HL-60 (cell line): ENCODE measurements at places on chromosomes 4 and X.

DNA sequence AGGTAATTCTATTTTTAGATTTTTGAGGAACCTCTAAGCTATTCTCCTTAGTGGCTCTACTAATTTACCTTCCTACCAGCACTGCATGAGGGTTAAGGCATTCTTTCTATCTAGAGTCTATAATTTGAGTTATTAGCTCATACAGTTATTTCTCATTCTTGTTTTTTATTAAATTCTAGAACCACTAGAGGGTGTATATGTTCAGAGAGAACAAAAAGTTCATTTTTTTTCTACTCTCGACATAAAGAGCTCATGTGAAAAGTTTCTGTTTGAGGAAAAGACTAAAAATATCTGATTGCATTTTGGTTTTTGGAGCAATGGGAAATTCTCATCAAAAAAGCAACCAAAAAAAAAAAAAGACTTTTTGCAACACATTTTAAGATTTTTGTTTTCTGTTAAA, 57.0 kb upstream of the LRAT start:
- no peak for DNase-seq

GRCh38 chr4:79250887-79251286, 75.0 kb downstream of the NAA11 start:
- no peak for DNase-seq

DNA sequence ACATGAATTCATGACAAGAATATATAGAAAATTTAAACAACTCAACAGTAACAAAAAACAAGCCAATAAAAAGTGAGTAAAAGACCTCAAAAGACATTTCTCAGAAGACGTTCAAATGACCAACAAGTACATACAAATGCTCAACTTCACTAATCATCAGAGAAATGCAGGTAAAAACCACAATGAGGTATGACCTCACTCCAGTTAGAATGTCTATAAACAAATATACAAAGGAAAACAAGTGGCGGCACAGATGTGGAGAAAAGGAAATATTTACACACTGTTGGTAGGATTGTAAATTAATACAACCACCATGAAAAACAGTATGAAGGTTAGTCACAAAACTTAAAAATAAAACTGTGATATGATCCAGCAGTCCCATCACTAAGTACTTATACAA, 1033.1 kb downstream of the RAPGEF2 start:
- no peak for DNase-seq

DNA sequence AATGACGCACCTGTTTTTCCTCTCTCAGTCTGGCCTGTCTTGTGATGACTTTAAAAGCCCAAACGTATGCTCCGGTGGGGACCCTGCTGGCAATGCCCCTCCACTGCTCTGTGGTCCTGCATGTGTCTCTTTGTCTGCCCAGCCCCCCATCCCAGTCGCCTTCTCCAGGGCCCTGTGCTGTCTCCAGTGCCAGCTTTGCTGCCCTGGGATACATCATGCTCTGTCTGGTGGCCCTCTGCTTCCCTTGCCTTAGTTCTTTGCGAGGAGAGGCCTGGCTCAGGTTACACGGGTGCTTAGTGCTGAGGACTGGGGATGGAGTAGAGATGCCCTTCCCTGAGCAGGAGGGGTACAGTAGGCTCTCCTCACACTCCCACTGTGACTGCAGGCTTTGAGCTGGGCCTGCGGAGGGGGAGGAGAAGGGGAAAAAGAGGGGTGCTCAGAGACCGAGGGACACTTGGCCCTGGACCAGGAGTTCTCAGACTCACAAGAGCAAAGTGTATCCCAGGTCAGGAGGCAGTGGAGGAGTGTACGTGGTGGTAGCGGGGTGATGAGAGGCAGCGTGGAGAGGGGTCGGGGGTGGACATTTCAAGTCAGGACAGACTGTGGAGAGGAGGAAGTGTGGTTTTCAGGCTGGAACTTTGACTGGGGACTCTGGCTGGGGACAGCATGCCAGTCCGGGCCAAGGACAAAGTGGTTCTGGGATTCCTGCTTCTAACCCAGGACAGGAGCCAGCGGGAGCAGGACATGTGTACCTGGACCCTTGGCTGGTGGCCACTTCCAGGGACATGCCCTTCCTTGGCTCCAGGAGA, 2.8 kb downstream of the APLN start:
- DNase-seq, result no peak

- no peak for DNase-seq
Observed at GRCh38 chr4:147578051-147578476, 39.1 kb upstream of the TMEM184C start.

- no peak for DNase-seq
Observed at GRCh38 chr4:23887173-23887572, 2.7 kb downstream of the PPARGC1A start.

DNA sequence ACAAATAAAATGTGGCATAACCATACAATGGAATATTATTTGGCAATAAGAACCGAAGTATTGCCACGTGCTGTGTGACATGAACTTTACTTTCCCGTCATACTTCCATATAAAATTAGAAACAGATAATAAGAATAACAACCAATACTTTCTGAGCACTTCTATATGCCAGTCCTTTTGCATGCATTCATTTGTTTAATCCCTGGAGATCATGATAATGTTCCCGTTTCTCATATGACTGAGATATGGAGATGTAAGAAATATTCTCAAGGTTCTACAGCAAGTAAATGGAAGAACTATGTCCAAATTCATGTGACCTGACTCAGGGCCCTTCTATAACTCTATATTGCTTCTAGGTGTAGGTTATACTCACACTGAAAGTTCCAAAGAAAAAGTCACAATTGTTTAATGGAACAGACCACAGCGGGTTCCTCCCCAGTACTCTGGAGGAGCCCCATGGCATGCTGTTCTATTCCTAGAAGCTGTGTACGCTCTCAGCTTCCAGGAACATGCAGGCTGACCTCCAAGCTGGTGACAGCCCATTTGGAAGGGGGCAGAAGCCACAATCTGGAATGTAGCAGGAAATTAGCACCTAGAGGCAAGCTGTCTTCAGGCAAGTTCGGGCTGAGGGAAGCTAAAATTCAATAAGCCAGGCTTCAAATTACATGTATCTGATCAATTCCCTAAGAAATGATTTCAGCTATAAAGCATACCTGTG, 31.5 kb downstream of the QDPR start:
- DNase-seq, result no peak

DNA sequence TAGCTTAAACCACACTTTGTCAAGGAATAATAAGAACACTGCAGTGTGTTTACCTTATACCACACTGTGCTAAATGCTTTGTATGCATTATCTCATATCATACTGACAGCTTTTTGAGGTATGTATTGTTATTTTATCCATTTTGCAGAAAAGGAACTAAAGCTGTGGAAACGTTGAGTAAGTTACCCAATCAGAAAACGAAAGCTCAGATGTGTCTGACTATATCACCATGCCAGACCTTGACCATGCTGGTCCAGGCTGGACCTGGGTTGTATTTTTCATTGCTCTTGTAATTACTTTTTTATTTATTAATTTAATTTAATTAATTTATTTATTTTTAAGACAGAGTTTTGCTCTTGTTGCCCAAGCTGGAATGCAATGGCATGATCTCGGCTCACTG, 2.1 kb downstream of the HSD17B11 start:
- peak; percentile 37 for DNase-seq

GRCh38 chr4:6542951-6543350, 32.0 kb upstream of the MAN2B2 start:
- no peak for DNase-seq

DNA sequence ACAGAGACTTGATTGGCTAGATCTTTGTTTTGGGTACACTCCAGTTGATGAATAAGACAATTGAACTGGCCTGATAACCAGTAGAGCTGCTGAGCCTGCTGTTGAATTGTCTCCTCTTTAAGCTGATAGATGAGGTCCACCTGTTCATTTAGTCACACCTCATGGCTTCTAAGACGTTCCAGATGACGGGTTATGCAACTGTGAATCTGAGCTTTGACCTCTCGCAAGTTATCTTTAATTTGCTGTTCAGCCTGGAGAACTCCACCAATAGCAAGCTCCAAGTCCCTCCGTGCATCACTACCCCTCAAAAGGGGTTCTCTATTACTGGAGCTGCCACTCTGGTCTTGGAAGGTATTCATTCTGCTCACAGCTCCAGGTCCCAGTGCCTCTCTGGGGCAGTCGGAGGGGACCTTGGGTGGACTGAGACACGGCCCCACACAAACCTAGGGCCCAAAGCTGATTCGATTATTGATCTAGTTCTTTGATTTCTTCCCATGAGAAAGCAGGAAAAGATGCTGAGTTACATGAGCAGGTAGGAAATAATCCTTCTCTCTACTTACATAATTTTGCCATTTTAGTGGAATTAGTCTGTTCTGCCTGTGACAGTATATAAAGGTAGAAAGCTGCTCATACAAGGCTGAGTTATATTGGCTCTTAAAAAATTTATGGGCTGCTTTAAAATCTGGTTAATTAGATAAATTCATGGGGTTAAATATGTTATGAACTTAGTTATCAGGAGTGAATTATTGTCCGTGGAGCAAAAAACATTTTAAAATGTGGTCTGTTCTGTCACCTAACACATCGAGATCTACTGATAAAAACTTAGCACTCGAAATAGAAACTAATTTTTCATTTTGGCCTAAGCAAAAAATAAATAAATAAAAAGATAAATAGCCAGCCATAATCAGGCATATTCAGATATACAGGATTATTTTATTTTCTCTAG, 6.8 kb downstream of the MMAA start:
- DNase-seq, result no peak

DNA sequence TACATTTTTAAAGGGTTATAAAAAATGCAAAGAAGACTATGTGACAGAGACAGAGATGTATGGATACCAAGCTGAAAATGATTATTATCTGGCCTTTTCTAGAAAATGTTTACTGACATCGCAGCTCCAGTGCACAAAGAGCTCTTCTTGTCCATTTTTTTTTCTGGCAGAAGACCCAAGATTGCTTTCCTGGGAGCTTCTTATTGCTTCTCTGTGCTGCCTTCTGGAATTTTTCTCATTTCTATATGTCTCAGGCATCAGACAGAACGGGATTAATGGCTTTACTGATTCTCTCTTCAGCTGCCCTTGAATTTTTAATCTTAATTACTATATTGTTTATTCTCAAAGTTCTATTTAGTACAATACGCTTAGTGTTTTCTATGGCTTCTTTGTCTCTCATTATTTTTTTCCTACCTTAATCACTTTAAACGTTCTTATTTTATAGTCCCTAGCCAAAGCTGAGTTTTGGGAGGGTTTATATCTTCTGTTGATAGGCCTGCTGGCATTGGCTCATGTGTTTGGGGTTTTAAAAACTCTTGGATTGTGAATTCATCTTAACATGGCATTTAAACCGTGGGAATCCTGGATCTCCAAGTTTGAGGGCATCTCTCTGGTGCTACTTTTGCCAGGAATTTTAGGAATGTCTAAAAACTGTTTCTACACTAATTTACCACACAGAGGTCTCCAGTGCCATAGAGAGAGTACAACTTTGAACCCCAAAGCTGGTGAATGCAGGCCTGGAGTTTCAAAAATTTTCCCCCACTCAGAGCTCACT, 138.9 kb upstream of the LNX1 start:
- no peak for DNase-seq

DNA sequence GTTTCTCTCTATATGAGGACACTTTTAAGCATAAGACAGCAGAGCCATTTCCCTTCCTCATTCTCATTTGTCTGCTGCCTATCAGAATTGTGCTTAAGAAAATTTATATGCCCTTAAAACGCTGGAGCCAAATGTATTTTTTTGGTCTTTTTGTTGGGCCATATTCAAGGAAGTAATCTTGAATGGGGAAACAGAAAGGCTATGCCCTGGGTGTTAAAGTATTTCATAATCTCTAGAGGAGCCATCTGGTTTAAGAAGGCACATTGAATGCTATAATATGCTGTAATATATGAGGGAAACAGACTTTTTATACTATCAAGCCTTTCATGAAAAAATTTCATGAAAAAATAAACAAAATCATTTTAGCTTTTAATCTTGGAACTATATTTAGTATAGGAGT, 4.3 kb downstream of the DMD start:
- DNase-seq, result no peak

- DNase-seq, result no peak
Observed at GRCh38 chr4:23022032-23022431, 329.3 kb downstream of the GBA3 start.
